ENCODE measurements at places on chromosomes 7 and 10. TPM values are rescaled to one million over a fixed set of nuclear protein-coding genes. Genes with fewer than 3 reads are reported as not detected.

Gene METTL27
- 10.7 TPM for total RNA-seq

Gene RPEL1
- not detected for total RNA-seq

Gene ZNF33A
- 9.1 TPM for total RNA-seq

Gene PPP1R3A
- total RNA-seq = not detected

Gene ALDH18A1
- 51.7 TPM for total RNA-seq

Gene HEPACAM2
- not detected for total RNA-seq

Gene PRDX3
- total RNA-seq = 336 TPM

Gene TRPV5
- total RNA-seq = not detected

Gene TFPI2
- 255 TPM for total RNA-seq

Gene CCSER2
- 10.3 TPM for total RNA-seq

Gene NODAL
- total RNA-seq = not detected

Gene INMT
- not detected for total RNA-seq

Gene TRIM50
- not detected for total RNA-seq

Gene SPDYE6
- not detected for total RNA-seq

Gene TUBAL3
- 0.49 TPM for total RNA-seq

Gene TMEM178B
- total RNA-seq = 1.3 TPM

Gene NPSR1
- not detected for total RNA-seq

Gene ING3
- 5.2 TPM for total RNA-seq

Gene HOXA11
- total RNA-seq = 0.67 TPM

Gene TAF5
- 4.0 TPM for total RNA-seq

Gene CLRN3
- total RNA-seq = not detected

Gene DUS4L
- total RNA-seq = 9.7 TPM

Gene C7orf33
- not detected for total RNA-seq

Gene NAMPT
- total RNA-seq = 116 TPM

Gene FAM25G
- total RNA-seq = not detected

Gene DMBT1
- total RNA-seq = 0.05 TPM

Gene CROT
- total RNA-seq = 9.9 TPM

Gene TMEM236
- total RNA-seq = 0.12 TPM

Gene SLC25A28
- 30.3 TPM for total RNA-seq

Gene DGKB
- not detected for total RNA-seq

Gene ZCCHC24
- total RNA-seq = 5.1 TPM

Gene PGAM1
- 610 TPM for total RNA-seq

Gene HTR5A
- not detected for total RNA-seq

Gene ATRNL1
- total RNA-seq = 0.30 TPM

Gene TAS2R4
- total RNA-seq = 0.26 TPM

Gene PTPN20
- total RNA-seq = 4.5 TPM

Gene LRRC61
- total RNA-seq = 0.07 TPM

Gene KCNH2
- total RNA-seq = 0.43 TPM

Gene ATOH7
- total RNA-seq = 0.34 TPM

Gene SEMA3E
- 2.2 TPM for total RNA-seq

Gene FOXI2
- total RNA-seq = not detected

Gene DCLRE1A
- 10.3 TPM for total RNA-seq

Gene TMEM270
- total RNA-seq = not detected

Gene UNCX
- total RNA-seq = not detected

Gene APBB1IP
- total RNA-seq = 11.1 TPM

Gene PNLIPRP3
- not detected for total RNA-seq

Gene AKR1C8
- not detected for total RNA-seq

All from A549 treated with CpdA at 1 μM for 4 hours (cell line).